ENCODE measurements at places on chromosomes 6 and 20.
A peak's percentile ranks its signal among the peaks of the same experiment; 100 is the strongest.

DNA sequence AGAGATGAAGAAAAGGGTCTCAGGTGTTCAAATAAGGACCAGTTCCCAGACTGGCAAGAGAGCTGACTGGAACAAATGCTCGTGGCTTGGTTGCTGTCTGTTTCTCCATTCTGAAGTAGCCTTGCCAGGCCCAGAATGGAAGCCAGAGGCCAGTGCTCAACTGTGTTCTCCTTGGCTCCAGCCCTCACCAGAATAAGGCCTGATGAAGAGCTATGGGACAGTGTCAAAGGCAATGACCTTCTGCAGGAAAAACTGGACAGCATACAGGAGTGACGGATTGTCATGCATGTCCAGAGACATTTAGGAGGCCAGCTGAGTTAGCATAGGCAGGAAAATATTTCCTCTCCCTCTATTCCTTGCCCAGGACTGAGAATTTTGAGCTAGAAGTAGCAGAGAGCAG is 72.2 kb downstream of the HAO1 start:
- DNase-seq, result no peak

DNA sequence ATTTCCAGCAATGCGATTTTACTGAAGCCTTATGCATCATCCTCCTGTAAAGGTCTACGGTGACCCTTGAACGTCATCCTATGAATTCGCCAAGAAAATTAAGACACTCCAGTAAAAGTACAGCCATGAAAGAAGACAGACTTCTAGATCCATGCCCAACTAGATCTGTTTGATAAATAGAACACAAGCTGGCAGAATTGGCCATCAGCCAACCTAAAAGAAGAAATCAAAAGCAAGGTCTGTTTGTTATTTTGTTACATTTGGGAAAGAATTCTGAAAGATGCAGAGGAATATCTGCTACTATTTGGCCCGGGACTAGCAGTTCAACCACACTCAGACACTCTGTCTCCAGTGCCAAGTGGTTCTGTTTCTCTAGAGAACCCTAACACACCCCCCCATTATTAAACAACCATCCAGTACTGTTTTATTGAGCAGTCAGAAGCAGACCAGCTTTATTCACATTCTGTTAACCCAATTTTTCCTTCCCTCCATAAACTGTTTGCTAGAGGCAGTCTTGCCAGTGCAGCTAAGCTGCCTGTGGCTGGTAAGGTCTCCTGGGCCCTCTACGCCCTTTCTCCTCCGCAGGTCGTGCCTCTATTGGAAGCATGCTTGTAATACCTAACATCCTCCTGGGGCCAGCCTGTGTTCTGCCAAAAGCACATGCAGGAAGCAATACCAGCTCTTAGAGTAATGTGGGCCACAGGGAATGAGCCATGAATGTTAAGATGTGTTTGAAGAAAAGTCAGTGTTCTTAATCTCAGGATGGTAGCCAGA is 30.7 kb downstream of the LY86 start:
- DNase-seq, result no peak

- DNase-seq, result no peak
These were observed 538.8 kb downstream of the HACE1 start for GRCh38 chr6:104320896-104321295.

- no peak for DNase-seq
These were observed 12.8 kb downstream of the NFATC2 start for GRCh38 chr20:51529758-51530157.

GRCh38 chr6:14366872-14367271 is 249.3 kb downstream of the CD83 start:
- DNase-seq, result no peak

- DNase-seq, result no peak
These were observed 158.6 kb downstream of the RNF144B start for GRCh38 chr6:18545726-18546125.

DNA sequence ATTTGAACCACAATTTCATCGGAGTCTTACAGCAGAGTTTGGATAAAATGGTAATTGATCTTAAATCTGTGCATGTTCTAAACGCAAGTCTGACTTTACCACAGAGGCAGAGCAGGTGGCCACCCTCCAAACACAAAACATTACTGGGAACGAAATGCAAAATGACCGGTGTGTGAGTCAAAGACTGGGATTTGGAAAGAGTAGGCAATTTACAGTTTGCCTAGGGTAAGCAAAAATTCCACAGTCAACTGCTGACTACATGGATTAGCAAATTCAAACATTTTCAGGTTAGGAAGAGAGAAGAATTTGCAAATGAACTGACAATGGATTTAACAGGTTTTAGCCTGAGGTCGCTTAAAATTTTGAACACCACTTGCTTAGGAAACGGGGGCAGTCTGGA is 444.4 kb downstream of the HDGFL1 start:
- no peak for DNase-seq

- DNase-seq, result no peak
These were observed 195.1 kb downstream of the EDN1 start for GRCh38 chr6:12485226-12485764.

DNA sequence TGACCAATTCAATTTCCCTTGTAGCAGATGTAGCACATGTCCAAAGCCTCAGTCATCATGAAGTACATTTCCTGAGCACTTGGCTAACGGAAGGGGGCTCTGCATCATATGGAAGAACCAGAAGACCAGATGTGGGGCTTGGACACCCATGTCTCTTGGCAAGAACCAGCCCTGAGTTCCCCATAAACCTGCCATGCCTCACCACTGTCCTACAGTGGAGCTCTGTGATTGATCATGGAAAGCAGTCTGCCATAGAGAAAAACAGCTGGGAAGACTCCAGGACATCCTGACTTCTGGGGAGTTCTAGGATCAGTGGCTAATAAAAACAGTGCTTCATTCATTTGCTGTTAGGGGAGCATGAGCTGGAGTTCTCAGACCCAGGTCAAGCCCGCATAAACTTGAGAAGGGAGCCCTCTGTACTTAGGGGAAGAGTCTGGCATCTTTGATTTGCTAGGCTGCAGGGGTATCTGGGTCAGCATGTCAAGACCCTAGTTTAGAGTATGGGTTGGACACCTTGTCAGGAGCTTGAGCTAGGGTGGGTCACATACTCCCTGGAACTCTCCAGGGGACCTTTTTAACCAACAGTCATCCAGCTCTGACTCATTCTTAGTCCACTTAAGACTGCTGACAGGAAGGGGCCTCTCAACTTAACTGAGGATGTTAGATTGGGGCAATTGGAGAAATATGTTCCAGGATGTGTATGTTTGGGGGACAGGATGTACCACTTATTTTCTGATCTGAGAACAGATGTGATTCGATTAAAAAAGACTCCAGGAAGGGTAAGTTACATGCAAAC is 26.3 kb upstream of the TRAM2 start:
- no peak for DNase-seq

DNA sequence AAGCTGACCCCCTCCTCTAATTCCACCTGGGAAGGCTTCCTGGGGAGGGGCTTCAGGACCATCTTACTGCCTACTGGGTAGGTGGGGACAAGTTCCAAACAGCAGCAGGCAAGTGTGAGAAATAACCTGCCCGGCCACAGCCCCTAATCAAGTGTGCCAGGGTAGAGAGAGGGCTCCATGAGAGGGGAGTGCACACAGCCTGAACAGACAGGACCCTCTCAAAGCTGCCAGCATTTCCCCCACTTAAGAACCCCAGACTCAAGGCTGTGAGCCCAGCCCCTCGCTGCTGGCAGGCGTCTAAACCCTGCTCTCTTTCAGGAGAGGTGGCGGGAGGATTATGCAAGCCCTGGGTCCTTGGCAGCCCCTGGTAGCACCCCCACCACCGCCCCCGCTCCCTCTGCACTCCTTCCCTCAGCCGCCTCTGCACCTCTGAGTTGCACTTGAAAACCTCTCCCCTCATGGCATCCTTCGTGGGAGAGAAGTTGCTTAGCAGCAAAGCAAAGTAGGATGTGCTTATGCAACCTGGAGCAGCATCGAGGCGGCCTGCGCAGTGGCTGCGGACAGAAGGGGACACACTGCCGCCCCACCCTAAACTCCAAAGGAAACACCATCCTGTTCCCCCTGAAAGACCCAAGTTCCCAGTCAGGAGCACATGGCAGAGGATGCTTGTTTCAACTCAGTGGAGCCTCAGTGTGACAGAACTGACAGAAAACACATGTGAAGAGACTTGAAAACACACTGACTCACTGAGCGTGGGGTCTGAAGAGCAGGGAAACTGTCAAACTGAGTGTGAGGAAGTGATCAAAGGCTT is 10.5 kb downstream of the DDRGK1 start:
- peak; percentile 85 for DNase-seq

DNA sequence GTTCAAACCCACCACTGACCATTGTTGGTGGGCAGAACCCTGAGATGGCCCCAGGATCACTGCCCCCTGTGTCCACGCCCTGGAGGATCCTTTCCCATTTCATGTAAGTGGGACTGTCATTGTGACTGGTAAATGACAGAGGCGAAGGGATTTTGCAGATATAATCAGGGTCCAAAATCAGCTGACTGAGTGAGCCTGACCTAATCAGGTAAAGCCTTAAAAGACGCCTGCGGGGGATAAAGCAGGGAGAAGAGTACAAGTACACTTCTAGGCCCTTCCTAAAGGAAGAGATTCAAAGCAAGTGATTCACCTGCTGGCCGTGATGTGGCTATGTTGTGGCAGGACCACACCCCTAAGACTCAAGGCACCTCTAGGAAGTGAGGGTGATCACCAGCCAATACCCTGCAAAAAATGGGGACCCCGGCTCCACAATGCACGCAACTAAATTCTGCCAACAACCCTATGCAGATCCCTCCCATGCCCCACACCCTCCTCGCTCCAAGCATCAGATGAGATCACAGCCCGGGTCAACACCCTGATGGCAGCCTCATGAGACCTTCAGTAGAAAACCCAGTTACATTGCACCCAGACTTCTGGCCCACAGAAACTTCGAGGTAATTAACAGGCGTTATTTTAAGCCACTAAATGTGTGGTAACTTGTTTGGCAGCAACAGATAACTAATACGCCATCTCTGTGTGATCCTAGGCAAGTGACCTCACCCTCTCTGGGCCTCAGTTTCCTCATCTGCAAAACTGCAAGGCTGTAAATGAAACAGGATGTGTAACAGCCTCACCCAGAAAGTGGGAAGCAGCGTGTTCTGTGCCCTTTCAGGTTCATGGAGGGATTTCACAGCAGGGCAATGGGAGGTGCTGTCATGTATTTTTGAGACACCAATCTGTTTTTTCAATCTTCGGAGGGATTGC is 11.3 kb downstream of the PREX1 start:
- no peak for DNase-seq

GRCh38 chr20:39853636-39854035 is 835.4 kb downstream of the MAFB start:
- DNase-seq, result no peak

GRCh38 chr6:37396571-37397180 is 36.3 kb upstream of the CMTR1 start:
- no peak for DNase-seq

DNA sequence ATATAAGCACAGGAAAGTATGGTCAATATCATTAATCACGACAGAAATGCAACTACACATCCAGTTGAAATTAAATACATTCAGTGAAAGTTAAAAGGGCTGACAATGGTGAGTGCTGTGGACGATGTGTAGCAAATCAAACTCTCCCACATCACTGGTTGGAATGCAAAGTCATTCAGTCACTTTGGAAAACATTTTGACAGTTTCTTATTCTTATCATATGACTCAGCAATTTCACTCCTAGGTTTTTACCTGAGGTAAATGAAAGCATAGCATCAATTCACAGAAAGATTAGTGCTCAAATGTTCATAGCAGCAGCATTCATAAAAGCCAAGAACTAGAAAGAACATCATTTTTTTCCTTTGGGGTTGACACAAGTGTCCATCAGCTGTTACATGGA is 28.6 kb upstream of the SAMD5 start:
- DNase-seq, result no peak

DNA sequence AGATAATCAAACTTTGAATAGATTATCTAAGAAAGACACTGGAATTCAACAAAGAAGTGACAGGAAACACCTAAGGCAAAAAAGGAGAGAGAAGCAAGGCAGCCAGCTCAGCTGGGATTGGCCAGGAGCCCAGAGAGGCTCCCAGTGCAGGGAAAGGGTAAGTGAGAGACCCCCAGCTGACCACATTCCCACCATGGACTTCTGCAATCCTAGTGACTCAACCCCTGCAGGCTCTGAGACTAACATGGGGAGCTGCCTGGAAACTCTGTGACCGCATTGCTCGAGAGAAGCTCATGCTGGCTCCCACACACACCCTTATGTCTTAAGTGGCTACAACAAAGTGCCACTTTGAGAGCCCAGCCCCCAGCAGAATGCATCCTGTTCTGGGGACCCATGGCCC is 215.1 kb downstream of the PACRG start:
- DNase-seq, result no peak

DNA sequence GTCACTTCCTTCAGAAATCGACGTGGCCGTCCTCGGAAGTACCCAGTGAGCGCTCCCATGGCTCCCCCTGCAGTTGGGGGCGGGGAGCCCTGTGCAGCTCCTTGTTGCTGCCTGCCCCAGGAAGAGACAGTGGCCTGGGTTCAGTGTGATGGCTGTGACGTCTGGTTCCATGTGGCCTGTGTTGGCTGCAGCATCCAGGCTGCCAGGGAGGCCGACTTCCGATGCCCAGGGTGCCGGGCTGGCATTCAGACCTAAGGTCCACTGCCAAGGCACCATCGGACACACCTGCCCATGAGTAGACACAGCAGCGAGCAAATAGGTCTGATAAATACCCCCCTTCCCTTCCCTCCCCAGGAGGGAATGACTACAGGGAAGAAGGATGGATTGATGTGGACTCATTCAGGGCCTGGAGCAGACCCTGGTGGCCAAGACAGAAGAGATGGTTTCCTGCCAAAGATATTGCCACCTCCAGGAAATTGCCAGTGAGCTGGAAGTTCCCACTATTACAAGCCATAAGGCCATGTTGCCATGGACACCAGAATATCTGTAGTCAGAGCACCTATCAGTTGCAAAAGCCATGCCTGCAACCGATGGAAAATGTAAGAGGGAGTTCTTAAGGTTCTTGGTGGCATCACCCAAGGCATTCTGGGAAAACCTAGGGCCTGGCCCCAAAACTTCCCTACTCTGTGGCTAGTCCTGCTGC is 4.2 kb downstream of the TCF19 start:
- no peak for DNase-seq

DNA sequence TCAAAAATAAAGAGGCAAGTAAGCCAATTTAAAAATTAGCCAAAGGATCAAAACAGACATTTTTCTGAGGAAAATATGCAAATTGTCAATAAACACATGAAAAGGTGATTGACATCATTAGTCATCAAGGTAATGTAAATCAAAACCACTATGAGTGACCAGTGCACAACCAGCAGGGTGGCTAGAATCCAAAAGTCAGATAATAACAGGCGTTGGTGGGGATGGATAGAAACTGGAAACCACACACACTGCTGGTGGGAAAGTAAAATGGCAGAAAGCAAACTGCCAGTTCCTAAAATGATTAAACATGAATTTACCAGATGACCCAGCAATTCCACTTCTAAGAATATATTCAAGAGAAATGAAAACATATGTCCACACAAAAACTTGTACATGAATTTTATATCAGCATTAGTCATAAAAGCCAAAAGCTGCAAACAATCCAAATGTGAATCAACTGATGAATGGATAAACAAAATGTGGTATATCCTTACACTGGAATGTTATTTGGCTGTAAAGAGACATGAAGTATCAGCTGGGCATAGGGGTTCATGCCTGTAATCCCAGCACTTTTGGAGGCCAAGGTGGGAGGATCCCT is 74.8 kb upstream of the MBOAT1 start:
- DNase-seq, result no peak

- DNase-seq, result no peak
These were observed 210.7 kb downstream of the BCAS1 start for GRCh38 chr20:53859684-53860083.

GRCh38 chr6:122128445-122128844 is 271.0 kb upstream of the HSF2 start:
- no peak for DNase-seq

Data from putamen (tissue), 1 donor.